ENCODE measurements at places on chromosomes 4 and X.

GRCh38 chr4:3765271-3766035, 732 bp upstream of the ADRA2C start:
- DNase-seq: no peak

GRCh38 chr4:139469216-139469615, 15.3 kb downstream of the RAB33B start:
- DNase-seq: no peak

GRCh38 chrX:150512461-150512901, 55.9 kb upstream of the MTM1 start:
- no peak for DNase-seq

- no peak for DNase-seq
Measured at GRCh38 chrX:54494989-54495813, 833 bp downstream of the FGD1 start.

DNA sequence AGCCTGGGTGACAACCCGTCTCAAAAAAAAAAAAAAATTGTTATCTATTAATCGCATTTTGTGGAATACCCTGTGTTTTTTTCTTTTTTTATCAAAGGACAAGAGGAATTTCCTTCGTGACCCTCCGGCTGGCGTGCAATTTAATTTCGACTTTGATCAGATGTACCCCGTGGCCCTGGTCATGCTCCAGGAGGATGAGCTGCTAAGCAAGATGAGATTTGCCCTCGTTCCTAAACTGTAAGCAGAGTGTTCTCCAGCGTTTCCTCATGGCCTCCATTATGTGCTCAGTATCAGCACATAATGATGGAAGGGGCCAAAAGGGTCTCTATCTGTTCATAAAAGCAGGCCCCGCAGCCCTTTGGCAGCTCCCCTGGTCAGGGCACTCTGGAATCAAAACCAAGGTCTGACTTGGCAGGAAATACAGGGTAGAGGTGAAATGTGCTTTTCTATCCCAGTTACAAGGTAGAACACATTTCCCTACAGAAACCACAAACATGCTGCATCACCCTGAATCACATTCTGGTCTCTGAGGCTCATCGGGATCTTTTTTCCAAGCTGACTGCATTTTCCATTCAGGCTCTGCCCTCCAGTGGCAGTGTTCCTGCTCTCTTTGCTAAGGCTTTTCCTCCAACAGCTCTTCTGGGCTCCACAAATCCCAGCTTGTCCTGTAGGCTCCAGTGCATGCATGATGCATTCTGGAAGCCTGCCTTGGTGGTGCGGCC, 24.4 kb downstream of the SYAP1 start:
- no peak for DNase-seq

DNA sequence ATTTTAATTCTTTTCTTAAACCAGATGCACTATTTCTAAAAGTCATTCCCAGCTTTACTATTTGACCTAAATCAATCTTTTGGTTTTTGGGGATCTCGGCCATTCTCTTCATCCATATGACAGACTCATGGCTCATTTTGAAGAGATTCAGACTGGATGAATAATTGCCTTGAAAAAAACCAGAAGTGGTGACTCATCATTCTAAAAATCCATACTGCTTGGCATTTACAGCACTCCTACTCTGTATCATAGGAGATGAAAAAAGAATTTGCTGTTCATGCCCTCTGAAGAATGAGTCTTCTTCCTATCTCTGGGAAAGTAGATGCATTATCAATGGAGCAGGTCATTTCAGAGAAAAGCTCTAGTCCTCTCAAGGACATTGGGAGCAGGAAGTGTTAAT, 220.5 kb upstream of the RPS6KA3 start:
- DNase-seq: no peak

DNA sequence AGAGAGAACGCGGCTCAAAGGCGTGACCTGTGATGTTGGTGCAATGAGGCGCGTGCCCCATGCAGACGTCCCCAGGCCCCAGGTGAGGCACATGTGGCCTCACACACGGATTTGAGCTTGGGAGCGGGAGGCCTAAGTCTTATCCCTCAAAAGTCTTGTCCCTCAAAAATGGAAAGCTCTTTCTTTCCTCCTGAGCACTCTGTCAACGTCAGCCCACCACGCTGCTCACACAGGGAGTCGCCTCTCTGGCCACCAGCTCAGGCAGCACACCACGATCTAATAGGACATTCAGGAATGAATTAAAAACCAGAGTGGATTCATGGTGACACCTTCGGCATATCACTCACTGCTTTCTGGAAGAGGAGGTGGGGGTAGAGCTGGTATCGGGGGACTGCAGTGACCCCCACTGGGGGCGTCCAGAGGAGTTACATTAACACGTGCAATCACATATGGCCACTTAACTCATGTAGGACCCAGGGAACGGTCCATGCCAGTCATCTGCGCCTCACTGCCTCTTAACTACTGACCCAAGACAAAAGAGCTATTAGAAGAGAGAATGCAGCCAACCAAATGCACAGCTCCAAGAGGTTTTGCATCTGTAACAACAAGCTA, 21.9 kb upstream of the CYP4V2 start:
- no peak for DNase-seq

DNA sequence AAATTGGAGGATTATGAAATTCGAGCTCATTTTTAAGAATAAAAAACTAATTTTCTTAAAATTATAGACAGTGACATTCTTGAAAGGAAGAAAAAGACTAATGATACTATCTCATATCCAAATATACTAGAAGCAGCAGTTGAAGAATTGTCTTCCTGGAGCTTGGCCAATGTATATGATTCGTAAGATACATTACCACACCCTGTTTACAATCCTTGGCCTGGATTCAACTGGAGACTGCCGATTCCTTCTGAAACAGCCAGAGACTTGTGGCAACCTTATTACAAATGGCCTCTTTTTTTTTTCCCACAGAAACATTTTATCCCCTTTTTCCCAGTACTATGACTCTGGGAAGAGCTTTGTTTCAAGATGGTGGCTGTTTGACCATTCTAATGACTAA, 571.2 kb upstream of the FAT1 start:
- DNase-seq: no peak

DNA sequence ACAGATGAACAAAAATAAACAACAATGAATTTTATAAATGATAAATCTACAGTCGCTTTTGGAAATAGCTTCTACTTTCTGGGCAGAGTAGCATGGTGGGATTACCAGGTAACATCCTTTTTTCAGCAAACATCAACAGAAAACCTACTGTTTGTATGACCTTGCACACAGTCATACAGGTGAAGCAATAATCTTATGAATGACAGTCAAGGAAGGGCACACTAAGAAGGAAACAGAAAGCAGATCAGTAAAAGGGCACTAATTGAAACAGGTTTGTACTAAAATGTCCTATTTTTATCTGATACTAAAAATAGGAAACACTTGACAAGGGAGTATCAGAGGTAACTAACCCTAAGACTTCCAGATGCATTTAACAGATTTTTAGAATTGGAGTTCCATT, 108.9 kb downstream of the DLG3 start:
- DNase-seq: no peak

GRCh38 chr4:74254386-74254785, 53.9 kb upstream of the EPGN start:
- DNase-seq: no peak

DNA sequence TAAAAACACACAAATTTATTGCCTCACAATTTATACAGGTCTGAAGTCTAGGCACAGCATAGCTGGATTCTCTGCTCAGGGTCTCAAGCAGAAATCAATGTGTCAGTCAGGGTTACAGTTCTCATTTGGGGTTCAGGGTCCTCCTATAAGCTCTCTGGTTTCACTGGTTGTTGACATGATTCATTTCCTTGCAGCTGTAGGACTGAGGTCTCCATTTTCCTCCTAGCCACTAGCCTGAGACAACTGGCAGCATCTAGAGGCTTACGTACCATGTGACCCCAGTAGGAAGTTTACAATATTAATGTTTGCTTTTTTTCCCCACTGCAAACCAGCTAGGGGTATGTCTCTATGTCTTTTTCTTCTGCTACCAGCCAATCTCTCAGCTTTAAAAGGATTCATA, 102.5 kb downstream of the CPEB2 start:
- no peak for DNase-seq

- no peak for DNase-seq
Measured at GRCh38 chr4:183356173-183356830, 34.1 kb upstream of the CLDN24 start.

DNA sequence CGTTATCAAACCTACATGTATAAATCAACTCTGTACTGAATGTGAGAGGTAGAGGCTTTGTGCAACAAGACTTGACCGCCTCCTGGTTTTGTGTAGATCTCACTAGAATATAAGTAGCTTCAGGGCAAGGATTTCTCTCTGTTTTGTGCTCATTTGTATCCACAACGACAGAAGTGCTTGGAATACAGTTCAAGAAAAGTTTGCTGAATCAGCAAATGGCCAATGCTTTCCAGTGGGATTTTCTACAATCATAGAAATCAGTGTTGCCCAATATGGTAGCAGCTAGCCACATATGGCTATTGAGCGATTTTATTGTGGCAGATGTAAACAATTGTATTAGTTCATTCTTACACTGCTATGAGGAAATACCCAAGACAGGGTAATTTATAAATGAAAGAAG, 127.4 kb downstream of the VCX3A start:
- no peak for DNase-seq

DNA sequence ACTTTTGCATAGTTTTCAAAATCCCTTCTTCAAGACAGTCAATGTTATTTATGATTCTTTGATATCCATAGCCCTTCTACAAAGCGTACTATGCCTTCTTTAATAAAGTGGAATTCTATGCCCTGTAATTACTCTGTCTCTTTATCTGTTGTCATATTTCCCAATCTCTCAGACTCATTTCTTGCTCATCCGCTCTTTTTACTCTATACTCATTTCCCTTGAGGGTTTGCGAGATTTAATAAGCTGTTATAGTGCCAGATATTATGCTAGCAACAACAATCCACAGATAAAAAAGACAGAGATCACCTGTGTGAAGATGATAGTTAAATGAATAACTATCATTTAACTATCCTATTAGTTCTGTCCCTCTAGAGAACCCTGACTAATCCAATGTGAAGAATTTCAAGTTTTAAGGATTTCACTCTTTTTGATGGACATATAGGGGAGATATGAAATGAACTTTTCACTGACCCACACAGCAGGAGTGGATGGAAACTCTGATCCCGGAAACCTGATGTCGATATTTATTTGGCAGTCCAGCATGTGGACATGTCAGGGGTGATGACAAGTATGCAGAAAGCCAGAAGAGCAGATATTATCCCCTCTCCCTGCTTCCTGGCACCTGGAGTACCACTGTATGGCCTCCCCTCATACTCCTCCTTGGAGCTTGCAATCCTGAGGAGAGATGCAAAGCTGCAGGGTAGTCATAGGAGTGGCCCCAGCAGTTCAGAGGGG, 49.7 kb downstream of the TMEM156 start:
- DNase-seq: no peak

DNA sequence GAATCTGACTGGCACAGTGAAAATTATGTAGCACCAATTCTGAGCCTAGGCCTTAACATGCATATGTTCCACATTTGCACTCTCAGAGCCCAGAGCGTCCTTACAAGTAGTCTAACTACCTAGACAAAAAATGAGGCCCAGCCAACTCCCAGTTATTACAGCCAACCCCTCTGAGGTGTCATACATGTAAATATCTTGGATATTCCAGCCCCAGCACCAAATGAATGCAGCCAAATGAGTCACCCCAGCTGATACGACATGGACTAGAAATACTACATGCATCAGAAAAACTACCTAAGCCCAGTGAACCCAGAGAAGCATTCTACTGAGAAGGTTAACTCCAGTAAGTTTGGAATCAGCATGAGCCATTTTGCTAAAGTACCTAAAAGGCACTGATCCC, 145.1 kb downstream of the STPG2 start:
- DNase-seq: no peak

GRCh38 chr4:159508917-159509500, 406.1 kb downstream of the RAPGEF2 start:
- DNase-seq: no peak

DNA sequence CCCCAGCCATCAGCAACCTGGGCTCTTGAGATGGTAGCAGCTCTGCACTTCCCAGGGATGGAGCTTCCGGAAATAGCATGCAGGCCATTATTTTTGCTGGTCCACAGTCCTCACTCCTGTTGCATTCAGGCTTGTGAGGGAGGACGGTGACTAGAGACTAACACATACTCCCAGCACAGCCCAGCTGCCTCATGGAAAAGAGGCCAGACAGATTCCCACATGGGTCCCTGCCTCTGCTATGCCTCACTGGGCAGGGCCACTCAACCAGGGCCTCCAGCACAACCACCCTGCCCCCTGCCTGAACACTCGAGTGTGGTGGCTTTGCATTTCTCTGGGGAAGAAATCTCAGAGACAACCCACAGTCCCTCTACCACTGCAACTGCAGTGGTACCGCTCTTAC, 1195.1 kb downstream of the PCDH18 start:
- no peak for DNase-seq

GRCh38 chrX:129781134-129781672, 1.5 kb downstream of the SASH3 start:
- DNase-seq: no peak

GRCh38 chr4:122827879-122828601, 1.4 kb downstream of the FGF2 start:
- no peak for DNase-seq

GRCh38 chrX:123581586-123581985, 151.3 kb downstream of the THOC2 start:
- DNase-seq: no peak

DNA sequence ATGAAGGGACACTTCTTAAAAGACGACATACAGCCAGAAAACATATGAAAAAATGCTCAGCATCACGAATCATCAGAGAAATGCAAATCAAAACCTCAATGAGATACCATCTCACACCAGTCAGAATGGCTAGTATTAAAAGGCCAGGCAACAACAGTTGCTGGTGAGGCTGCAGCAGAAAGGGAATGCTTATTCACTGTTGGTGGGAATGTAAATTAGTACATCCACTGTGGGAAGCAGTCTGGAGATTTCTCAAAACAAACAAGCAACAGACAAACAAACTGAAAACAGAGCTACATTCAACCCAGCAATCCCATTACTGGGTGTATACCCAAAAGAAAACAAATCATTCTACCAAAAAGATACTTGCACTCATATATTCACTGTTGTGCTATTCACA, 197.9 kb downstream of the EVC2 start:
- DNase-seq: no peak

GRCh38 chr4:4859799-4860599, 534 bp downstream of the MSX1 start:
- no peak for DNase-seq

DNA sequence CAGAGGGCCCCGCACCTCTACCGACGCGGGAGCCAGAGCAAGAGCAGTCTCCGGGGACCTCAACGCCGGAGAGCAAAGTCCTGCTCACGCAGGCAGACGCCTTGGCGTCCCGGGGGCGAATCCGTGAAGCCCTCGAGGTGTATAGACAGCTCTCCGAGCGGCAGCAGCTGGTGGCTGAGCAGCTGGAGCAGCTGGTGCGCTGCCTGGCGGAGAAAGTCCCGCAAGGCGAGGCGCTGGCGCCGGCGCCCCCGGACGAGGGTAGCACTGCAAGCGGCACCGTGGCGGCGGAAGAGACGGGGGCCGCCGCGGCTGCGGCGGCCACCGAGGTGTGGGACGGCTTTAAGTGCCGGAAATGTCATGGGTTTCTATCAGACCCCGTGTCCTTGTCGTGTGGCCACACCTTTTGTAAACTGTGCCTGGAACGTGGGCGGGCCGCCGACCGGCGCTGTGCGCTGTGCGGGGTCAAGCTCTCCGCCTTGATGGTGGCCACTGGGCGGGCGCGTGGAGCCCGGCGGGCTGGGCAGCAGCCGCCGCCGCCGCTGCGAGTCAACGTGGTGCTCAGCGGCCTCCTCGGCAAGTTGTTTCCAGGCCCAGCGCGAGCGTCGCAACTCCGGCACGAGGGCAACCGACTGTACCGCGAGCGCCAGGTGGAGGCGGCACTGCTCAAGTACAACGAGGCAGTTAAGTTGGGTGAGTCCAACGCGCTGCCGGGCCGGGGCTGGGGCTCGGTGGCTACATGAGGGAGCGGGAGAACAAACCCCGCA, 672 bp downstream of the LONRF3 start:
- DNase-seq: no peak

Data from NCI-H1048 (cell line).